ENCODE measurements at places on chromosomes 13 and 19.
A peak's percentile ranks its signal among the peaks of the same experiment; 100 is the strongest.

DNA sequence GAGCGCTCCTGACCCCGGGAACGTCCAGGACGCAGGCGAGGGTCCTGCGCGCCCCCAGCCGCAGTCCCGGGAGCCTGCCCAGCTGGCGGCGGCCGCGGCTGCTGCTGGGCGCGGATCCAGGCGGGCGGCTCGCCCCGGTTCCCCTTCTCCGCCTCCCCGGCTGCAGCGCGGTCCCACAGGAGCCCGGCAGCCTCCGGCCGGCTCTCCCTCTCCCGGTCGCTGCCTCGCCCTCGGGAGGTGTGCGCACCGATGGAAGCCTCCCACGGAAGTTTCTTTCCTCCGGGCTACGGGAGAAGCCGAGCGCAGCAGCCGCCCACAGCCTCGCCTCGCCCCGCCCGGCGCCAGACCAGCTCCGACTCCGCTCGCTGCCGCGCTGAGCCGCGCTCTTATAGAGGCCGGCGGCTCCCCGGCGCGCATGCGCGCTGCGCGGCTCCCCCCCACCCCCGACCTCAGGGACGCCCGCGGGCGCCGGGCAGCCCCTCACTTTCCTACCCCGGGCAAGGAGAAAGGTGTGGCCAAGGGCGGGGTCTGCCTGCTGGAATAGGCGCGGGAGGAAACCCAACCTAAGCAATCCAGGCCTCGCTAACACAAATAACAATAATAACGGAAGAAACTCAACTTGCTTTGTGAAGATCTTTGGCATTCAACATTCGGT is at the start of gene SHISA2:
SHISA2 (minus strand) TSS at position 360 of the 655 bp plus-strand sequence. CDS start 1,041 bp downstream, outside the sequence.
- DNase-seq = no peak

GRCh38 chr19:53879140-53880081 is 2.6 kb upstream of the PRKCG start:
- peak; percentile 54 for DNase-seq

- no peak for DNase-seq
These were observed 349.7 kb downstream of the LIG4 start for GRCh38 chr13:107865643-107866031.

DNA sequence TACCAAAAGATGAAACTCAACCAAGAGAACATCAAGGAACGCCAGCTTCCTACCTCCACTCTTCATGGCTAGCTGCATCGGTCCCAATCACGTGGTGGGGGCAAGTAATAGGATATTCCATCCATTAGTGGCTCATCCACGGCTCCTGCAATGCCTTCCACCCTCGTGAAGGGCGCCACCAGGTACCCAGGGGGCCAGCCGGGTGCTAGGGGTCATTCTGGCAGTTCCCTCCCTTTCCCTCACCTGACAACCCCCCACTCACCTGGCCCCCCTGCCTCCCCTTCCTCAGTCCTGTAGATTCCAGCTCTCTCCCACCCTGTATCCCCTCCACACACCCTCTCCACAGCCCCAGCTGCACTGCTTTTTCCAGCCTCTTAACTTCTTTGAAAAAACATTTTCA is 161.9 kb downstream of the URI1 start:
- no peak for DNase-seq

DNA sequence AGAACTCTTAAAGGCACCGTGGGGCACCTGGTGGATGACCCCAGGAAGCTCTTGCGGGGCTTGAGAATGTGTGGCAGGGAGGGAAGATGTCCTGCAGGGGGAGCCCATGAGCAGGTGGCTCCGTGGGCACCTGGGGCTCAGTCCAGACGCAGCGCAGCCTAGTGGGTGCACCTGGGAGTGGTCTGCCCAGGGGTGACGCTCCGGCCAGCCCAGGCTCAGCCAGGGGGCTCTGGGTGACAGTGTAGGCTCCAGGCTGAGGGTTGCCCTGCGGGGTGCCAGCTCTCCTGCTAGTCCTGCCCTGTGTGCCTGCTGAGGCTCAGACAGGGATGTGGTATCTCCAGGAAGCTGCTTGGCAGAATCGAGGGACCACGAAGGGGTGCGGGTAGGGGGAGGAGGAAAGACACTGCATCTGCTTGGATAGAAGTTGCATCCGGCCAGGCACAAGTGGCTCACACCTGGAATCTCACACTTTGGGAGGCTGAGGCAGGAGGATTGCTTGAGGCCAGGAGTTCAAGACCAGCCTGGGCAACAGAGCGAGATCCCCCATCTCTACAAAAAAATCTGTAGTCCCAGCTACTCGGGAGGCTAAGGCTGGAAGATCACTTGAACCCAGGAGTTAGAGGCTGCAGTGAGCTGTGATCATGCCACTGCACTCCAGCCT is 15.0 kb upstream of the PGLS start:
- DNase-seq = peak; percentile 59

- DNase-seq = no peak
These were observed 19.8 kb downstream of the EPS8L1 start for GRCh38 chr19:55095260-55096060.

- DNase-seq = no peak
These were observed 431.4 kb downstream of the TBC1D4 start for GRCh38 chr13:75050419-75051046.

DNA sequence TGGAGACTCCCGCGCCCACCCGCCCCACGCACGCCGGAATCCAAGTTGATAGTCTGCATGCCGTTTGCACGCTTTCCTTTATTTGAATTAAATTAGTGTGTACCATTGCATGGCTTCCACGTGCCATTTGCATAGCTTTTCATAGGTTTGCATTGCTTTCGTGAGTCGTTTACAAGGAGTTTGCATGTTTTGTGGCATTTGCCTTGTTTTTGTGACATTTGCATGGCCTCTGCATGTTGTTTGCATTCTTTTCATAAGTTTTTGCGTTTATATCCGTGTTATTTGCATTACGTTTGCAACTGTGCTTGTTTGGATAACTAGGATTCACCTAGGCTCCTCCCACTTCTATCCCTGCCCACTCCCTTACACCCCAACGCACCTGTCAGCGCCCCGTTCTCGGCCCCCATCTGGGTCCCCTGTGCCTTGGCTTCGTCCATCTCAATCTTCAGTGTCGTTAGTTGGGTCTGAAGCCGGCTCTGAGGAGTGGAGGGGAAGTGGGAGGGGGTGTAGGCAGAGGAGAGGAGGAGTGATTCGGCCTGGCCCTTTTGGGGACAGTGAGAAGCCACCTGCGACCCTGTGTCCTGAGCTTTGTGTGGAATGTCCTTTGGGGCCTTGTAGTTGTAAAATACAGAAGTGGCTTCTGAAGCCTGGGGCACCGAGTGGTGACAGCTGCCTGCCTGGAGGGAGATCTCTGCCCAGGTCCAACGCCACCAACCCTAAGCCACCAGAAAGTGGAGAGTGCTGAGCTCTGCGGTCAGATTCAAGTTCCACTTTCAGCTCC is 2.4 kb downstream of the CCDC194 start:
- no peak for DNase-seq

DNA sequence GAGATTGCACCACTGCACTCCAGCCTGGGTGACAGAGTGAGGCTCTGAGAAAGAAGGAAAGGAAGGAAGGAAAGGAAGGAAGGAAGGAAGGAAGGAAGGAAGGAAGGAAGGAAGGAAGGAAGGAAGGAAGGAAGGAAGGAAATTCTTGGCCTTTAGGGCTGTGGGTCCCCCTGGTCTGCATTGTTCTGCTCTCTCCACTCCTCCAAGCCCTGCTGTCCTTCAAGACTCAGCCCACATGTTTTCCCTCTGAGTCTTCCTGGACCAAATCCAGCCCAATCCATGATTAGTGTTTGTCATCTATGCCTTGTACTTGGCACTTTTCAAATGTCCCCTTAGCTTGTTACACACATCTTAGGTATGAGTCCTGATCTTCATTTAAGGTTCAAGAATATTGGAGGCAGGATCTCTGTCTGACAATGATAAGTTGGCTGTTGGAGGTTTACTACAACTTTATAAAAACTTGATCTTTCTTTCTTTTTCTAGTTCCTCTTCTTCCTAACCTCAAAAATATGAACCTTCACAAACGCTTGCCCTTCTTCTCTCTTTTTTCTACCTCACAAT is 48.8 kb upstream of the INTS6 start:
- no peak for DNase-seq

DNA sequence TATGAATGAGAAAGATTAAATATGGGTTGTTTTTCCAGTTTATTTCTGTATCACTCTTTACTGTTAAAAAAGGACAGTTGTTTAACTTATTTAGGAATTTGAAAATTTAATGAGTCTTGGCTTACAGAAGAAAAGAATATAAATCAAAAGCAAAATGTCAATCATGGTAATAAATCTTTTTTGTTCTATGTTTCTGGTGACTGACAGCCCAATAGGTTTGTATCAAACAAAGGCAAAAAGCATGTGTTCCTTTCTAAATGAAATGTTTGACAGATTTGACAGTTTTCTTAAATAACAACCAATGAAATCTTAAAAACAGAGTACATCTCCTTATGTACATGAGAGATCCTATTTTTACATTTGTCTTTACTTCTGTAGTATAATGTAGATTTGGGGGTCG is 11.0 kb downstream of the PCDH9 start:
- no peak for DNase-seq

DNA sequence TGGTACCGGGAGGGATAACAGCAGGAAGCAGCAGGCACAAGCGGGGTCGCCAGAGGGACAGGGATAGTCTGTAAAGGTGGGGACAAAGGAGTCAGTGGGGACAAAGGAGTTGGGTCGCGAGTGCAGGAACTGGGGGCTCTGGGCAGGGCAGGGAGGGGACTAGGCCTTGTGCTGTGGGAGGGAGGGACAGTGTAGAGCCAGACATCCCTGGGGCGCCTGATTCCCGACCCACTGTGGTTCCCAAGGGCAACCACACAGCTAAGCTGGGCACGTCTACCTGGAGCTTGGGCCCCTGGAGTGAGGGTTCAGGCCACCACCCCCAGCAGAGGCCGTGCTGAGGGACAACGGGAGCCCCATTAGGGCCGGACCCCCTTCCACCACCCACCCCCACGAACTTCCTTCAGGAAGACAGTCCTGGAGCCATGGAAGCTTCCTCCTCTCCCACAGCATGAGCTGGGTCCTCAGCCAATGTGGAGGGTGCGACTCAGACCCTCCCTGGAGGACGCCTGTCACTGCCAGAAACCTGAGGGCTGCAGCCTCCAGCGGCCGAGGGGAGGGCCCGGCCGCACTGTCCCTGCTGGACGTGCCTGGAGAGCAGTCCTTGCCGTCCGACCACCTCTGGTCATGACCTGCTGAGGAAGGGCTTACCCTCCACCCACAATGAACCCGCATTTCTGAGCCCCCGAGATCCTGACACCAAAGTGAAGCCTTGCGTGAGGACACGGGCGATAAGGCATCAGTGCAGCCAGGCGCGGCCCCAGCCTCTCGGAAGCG is 77.9 kb downstream of the SPACA7 start:
- DNase-seq = no peak

- no peak for DNase-seq
These were observed 134.3 kb downstream of the KDM4B start for GRCh38 chr19:5103061-5103701.

GRCh38 chr19:21434967-21435544 is 38.1 kb downstream of the ZNF493 start:
- no peak for DNase-seq
